KBM-7 (cell line): ENCODE measurements at places on chromosomes 11 and 22.

GRCh38 chr11:26765323-26765722 lies 43.5 kb upstream of the SLC5A12 start:
- no peak for DNase-seq

GRCh38 chr22:27133681-27134314 lies 476.4 kb downstream of the MIAT start:
- no peak for DNase-seq

- DNase-seq, result no peak
These were observed 97.0 kb downstream of the RDX start for GRCh38 chr11:110199184-110199981.

- peak; percentile 20 for DNase-seq
These were observed 13.1 kb upstream of the MS4A6A start for GRCh38 chr11:60195923-60196368.

- DNase-seq, result no peak
These were observed 257.9 kb downstream of the CTTN start for GRCh38 chr11:70656252-70656651.

GRCh38 chr11:122634501-122634900 lies 21.0 kb upstream of the UBASH3B start:
- peak; percentile 78 for DNase-seq

- DNase-seq, result no peak
These were observed 100.8 kb downstream of the ALX4 start for GRCh38 chr11:44208976-44209603.

GRCh38 chr22:44648085-44648820 lies 53.8 kb upstream of the PRR5 start:
- no peak for DNase-seq

- no peak for DNase-seq
These were observed 15.6 kb upstream of the MFNG start for GRCh38 chr22:37501610-37502341.

- DNase-seq, result no peak
These were observed 6.7 kb downstream of the TRIM29 start for GRCh38 chr11:120130991-120131760.

DNA sequence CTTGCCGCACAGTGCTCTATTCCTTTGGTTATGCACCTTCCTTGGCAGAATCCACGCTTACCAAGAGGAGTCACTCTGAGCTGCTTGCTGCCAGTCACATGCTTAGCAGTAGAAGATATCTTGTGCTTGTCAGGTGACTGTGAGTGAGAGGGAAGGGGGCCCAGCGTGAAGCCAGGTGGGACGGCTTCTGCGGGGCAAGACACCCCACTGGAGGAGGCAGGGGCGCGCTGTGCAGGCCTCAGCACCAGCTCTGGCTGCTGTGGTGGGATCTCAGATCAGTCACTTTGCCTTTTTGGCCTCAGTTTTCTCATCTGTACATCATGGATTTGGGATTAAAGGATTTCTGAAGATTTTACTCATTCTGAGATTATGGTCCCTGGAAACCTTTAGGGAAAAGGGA lies 63.9 kb upstream of the B3GAT1 start:
- no peak for DNase-seq

DNA sequence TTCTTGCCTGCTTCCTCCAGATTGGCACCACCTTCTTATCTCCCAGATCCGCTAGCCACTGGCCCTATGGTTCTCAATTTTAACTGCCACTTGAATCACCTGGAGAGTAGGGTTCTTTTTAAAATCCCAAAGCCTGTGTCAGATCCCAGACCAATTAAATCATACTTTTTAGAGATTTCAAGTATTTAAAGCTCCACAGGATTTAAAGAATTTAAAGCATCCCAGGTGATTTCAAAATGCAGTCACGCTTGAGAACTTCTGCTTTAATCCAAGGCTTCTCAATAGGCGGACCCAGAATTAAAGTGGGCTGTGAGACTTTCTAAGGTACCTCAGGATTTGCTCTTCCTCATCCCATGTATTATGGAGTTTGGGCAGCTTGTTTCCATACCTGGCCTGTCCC lies 400.0 kb downstream of the SOX6 start:
- no peak for DNase-seq

DNA sequence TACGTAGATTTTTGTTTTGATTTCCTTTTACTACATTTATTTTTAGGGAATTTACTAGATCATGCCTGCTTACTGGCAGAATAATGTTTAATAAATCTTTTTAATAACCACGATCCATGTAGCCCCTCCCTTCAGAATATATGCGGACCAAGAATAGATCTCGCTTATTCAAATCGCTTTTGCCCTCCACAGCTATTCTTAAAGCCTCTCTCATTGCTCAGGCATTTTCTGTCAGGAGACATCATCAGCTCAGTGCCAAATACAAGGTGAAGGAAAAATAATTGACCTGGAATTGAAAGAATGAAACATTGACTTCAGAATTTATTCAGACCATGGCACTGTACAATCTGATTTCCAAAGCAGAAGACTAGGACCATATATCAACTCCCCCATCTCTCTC lies 10.0 kb upstream of the JAML start:
- DNase-seq, result no peak

GRCh38 chr11:31656051-31656450 lies 146.5 kb downstream of the ELP4 start:
- no peak for DNase-seq

DNA sequence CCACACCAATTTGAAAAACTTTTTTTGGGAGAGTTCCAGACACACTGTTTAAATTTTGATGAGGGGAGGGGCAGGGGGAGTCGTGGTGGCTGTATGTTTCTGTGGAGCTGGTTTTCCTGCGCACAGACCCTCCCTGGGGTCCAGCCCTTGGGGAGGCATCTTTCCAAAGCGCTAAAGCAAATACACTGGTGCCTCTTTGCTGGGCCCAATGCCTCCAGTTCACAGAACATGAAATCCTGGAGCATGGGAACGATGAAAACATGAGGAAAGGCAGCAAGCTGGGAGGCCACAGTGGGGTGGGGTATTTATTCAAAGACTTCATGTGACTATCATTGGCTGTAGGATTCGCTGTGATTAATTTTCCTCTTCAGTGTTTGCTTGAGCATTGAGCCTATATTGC lies 135.3 kb downstream of the CCDC34 start:
- no peak for DNase-seq

DNA sequence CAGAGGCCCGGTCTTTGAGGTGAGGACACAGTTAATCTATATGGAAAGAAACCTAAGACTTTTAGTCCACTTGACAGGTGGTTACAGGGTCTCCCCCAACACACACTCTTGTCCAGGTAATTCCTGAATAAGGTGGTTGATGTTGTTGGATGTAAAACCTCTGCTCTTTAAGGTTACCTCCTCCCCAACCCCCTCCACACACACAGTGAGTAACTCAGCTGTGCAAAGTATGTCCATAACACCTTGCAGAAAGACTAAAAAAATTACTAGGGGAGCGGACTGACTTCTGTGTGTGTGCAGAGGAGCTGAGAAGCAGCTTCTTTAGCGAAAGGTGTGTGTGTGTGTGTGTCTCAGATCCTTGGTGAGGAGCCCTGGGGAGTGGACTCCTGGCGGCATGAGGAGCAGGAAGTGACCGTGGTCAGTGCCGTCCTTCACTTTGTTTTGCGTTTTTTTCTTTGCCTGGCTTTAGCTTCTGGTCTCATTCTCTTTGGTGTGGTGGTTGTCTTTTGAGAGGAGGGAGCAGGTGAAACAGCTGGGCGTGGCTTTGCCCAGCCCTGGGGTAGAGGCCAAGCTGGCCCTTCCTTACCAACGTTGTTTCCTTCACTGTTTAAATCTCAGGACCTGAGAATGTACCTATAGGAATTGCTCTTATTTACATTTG lies 1.7 kb downstream of the ZBED4 start:
- peak; percentile 23 for DNase-seq

DNA sequence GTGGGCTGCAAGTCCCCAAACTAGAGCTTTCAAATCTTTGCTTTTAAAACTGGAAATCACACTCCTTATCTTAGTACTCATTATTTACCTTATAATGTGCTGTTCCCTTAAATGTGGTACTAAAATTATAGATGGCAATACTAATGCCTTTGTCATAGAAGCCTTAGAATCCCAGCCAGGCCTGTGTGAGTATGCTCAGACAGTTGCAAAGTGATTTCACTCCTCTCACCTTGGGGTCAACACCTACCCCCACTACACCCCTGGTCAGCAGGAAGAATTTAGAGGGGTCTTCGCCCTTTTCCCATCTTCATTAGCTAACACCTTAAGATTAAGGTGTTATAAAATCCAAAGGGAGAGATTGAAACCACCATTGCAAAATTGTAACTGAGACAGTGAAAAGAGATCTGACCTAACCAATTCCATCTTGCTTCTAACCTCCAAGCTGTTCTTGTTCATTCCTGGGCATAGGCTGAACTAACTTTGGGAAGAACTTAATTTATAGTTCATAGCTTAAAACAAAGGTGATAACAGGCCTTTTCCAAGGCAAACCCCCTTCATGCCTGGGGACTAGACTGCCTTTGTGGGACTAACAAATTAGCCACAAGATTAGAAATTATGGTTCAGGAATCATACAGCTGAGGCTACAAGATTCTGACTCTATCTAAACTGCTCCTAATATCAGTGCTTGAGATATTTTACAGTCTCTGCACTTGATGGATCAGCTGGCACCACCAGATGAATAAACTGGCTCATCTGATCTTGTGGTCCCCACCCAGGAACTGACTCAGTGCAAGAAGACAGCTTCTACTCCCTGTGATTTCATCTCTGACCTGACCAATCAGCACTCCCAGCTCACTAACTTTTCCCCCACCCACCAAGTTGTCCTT lies 10.4 kb upstream of the MRPL17 start:
- no peak for DNase-seq

GRCh38 chr11:106249617-106250239 lies 172.3 kb downstream of the AASDHPPT start:
- DNase-seq, result no peak

GRCh38 chr11:103055221-103055890 lies 36.6 kb downstream of the DCUN1D5 start:
- peak; percentile 40 for DNase-seq

GRCh38 chr11:127274328-127274676 lies 273.7 kb upstream of the KIRREL3 start:
- no peak for DNase-seq

DNA sequence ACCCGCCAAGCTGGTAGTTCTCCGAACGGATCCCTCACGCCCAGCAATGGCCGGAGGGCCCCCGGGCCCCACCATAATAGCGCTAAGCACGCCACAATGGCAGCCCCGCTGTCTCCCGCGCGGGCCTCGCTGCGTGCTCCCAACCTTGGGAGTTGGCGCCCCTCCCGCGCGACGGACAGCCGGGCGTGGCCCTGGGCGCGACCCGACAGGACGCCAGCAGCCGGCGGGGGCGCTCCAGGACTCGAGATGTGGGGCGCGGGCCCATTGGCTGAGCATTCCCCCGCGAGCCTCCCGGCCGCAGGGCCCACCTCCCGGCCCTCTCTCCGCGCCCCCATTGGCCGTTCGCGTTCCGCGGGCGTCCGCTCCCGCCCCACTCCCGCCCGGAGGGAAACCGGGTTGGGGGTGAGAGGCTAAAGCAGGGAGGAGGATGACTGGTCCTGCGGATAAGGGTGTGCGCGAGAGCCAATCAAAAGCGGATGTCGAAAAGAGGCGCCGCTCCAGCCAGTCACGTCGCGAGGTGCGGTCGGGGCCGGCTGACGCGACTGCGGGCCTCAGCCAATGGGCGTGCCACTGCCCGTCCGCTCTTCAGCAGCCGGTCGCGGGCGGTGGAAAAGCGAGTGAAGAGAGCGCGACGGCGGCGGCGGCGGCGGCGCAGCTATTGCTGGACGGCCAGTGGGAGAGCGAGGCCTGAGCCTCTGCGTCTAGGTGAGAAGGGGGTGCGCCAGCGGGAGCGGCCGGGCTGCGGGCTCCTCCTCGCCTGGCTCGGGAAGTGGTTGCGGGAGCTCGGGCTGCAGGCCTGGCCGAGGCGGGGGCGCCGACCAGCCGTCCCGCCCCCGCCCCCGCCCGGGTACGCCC lies at the start of gene FAR1:
TSS of gene FAR1 (plus strand) at position 567 of the 855 bp plus-strand sequence. CDS start 26,098 bp downstream, outside the sequence.
- DNase-seq, result peak; percentile 99

GRCh38 chr11:81394311-81394710 lies 1339.4 kb downstream of the FAM181B start:
- no peak for DNase-seq

DNA sequence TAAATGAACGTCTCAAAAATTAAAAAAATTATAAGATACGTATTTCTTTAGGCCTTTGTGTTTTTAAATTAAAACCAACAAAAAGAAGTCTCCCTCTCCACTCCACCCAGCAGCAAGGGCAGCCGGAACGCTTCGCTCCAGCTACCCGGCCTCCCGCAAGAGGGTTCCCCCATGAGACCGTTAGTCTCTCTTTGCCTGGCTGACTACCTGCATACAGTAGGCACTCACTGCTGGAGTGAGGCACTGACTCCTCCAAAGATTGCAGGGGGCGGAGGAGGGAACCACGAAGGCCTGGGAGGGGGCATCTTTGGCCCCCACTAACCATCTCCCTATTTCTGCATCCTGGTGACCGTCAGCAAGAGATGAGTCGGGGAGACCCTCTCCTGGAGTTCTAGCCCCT lies 10.1 kb downstream of the CBX6 start:
- no peak for DNase-seq

DNA sequence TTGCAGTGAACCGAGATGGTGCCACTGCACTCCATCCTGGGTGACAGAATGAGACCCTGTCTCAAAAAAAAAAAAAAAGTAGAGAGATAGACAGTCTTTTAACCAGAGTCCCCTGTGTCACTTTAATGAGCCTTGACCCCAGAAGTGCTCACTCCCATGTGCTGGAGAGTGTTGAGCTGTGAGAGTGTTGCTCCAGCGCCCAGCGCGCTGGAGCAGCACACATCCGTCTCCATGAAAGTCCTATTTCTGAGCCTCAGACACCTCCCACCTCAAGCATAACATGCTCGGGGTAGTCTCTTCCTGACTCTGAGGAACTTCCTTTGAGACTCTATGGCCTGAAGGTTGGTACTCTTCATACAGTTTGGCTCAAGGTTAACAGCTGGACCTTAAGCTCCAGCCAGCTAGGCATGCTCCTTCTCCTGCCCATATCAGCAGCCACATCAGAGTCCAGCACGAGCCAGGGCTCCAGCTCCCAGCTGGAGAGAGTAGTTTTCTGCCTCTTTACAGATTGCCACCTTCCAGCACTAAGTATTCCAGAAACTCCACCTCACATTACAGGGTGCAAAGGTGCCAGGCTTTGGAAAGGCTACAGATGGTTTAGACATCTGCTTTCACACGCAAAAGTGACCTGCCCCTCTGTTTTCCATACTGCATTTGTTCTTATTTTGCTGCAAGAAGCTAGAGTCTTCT lies 29.4 kb upstream of the UBASH3B start:
- no peak for DNase-seq

GRCh38 chr22:44383064-44383575 lies 70.4 kb upstream of the SHISAL1 start:
- DNase-seq, result no peak

DNA sequence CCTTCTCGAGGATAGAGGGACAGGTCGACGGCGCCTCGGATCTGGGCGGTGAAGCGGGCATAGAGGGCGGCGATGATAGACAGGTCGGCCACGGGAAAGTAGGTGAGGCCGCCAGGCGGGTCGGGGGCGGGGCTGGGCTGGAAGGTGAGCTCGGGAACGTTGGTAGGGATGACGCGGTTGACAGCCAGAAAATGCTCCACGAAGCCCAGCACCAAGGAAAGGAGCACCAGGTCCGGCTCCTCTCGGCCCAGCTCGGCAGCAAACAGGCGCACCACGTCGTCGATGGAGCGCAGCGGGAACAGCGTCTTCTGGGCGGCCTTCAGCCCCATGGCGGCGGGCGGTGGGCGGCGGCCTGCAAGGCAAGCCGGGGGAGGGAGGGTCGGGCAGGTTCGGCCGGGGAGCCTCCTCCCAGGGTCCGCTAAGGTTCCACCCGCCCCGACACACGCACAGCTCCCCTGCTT lies 540 bp downstream of the MEN1 start:
- no peak for DNase-seq
